ENCODE measurements at places on chromosomes 4 and X. TPM values are rescaled to one million over a fixed set of nuclear protein-coding genes. Genes with fewer than 3 reads are reported as not detected.

The LARP1B gene
- total RNA-seq: 12.7 TPM

The CTAG2 gene
- not detected for total RNA-seq

The SMIM31 gene
- total RNA-seq: 0.09 TPM

The AMBN gene
- not detected for total RNA-seq

The MAGEA2B gene
- not detected for total RNA-seq

The TLR3 gene
- total RNA-seq: 0.44 TPM

The PAGE1 gene
- not detected for total RNA-seq

The ANXA10 gene
- 4.1 TPM for total RNA-seq

The NMU gene
- 1.1 TPM for total RNA-seq

The GPRIN3 gene
- 4.7 TPM for total RNA-seq

The MTMR8 gene
- 0.33 TPM for total RNA-seq

The USP17L28 gene
- total RNA-seq: not detected

The WNK3 gene
- total RNA-seq: not detected

The BST1 gene
- total RNA-seq: 18.4 TPM

Data from A549 treated with CORT108297 at 1 μM for 4 hours (cell line).